Cerebellum (tissue), 4 donors: ENCODE measurements at places on chromosomes 12 and 14. TPM values are rescaled to one million over a fixed set of nuclear protein-coding genes. Genes with fewer than 3 reads are reported as not detected.
A peak's percentile ranks its signal among the peaks of the same experiment; 100 is the strongest.

Gene USP5
- 45.4 TPM for total RNA-seq

Gene SLC16A7
- total RNA-seq: 19.9 TPM

Gene CMA1
- total RNA-seq: not detected

Gene HOXC4
- not detected for total RNA-seq

Gene CLEC9A
- not detected for total RNA-seq

Gene ALG10
- 26.3 TPM for total RNA-seq

Gene TMEM30B
- total RNA-seq: 0.27 TPM

Gene DCN
- total RNA-seq: 120 TPM

Gene SLC25A21
- total RNA-seq: 1.7 TPM

Gene BCAT1
- 50.1 TPM for total RNA-seq

DNA sequence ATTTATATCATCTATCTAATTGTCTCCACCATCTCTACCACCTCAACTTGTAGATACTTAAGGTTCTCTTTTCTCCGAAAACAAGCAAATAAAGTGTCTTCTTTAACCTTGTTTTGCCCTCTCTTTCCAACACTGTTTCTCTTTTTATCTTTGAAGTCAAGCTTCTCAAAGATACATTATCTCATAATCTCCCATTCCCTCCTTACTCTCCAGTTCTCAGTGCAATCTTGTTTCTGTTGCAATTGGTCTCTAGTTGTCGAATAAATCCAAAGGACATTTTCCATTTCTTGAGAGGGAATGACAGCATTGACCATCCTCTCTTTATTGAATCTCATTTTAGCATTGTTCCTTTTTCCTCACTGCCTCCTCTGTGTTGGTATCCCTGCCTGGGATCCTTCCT lies 383.3 kb downstream of the SOX5 start:
- DNase-seq: no peak

DNA sequence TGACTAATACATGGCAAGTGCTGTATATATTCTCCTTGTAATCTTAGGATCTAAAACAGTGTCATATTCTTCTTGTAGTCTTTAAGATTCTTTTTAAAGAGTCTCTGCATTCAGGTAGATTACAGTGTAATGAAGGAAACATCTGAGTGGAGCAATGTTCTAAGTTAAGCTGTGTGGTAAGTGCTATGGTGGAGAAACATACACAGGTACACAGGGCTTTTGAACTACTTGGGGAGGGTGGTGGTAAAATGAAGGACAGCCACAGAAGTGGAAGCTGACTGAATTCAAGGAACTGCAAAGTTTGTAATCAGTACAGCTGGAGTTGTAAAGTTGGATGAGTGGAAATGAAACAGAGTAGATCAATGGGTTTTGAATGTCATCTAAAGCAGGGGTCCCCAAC lies 27.8 kb downstream of the ACSS3 start:
- no peak for DNase-seq

DNA sequence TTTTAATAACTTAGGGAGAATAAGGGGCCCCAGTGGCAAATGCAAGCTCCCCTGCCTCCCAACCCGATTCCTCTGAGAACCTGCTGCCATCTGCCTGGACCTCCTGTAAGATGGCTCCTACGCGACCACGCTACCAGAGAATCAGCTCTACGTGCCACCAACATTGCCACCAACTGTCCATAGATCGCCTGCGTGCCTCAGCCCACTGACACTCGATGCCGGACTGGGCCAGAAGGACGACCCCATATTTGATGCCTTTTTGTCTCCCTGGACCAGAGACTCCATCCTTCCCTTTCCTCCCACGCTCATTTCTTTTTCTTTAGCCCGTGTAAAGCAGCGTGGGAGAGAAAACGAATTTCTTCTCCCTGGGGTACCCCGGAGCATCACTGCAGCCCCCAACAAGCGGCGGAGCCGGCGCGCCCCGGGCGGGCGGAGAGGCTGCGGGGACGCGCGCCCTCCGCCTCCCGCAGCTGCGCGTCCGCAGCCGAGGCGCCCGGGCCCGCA lies 565 bp upstream of the KLHL42 start:
- DNase-seq: peak; percentile 50

DNA sequence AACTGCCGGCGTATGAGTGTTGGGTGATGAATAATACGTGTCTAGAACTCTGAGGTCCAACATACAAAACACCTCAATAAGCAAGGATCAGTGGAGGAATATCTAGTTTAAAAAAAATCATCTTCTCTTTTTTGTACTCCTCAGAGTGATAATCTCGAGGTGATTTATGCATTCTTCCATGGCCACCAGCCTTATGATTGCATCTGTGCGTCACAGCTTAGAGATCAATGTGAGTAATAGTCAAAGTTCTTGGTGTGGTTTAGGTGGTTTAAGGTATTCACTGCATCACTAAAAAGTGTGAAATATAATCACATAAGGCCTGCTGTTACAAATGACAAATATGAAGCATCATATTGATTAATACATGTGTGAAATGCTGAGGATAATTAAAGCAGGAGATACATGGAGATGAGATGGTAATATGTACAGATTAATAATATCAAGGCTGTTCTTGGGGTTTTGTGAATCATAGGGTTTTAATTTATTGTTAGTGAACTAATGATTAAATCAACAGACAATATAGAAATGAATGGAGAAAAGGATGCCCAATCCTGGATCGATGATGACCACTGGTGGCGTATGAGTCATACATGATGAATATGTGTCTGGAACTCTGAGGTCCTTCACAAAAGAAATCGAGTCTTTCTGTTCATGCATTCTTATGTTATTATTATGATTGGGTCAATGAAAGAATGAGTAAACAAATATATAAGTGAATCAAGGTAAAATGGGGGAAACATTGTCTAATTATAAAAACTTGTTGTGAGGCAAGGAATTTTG lies 68.8 kb upstream of the RTL1 start:
- DNase-seq: no peak

- no peak for DNase-seq
Observed at GRCh38 chr12:50243507-50243906, 39.8 kb downstream of the LIMA1 start.

DNA sequence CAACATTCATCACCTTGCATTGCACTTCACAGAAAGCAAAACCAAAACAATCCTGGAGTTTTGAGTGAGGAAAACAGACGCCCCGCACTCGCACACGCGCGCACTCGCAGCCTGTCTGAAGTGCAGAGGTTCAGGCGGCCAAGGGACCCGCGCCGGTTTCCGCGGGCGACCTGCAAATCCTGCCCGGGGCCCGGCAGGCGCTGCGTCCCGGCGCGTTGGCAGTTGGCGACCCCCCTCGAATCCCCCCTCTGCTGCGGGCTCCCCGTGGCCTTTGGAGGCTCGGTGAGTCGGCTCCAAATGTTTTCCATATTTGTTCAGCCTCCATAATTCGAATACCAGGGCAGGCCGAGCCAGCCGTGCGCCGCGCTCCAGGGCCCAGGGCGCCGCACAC lies at the start of gene SSPN:
TSS of gene SSPN (plus strand) at position 324 of the 391 bp plus-strand sequence. CDS start 100 bp downstream, outside the sequence.
- peak; percentile 70 for DNase-seq

DNA sequence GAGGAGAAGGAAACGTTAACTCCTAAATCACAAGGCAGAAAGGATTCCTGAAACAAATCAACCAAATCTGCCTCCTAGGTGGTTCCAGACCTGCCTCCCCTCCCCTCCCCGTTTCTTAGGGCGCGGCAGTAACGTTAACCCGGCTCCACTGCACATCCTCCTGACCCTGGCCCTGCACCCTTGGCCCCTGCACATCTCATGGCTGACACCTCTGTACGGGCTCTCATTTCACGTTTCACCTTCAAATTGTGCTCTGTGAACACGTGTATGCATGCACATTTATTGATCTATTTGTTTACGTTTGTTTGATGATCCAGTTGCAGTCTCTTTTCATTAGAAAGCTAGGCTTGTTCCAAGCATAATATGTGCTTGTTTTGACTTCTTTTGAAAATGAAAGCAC lies 358.1 kb downstream of the ADGRD1 start:
- DNase-seq: no peak

- no peak for DNase-seq
Observed at GRCh38 chr14:77570706-77571268, 45.6 kb downstream of the SPTLC2 start.

- DNase-seq: no peak
Observed at GRCh38 chr12:55724226-55724939, 4.2 kb downstream of the RDH5 start.

- DNase-seq: no peak
Observed at GRCh38 chr12:22190969-22191368, 143.5 kb downstream of the ST8SIA1 start.

DNA sequence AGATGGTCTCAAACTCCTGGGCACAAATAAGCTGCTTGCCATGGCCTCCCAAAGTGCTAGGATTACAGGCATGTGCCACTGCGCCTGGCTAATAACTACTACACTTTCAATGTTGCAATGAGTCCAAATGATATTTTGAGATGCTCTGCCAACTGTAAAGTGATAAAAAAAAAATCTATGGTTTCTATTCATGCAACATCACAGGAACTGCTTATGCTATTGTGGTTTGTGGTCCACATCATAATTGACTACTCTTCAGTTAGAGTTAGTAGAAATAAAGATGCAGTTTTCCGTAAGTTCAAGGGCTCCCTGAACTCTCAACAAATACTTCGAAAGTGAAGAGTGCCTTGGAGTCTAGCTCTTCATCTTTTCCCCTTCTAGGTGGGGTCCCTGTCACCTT lies 239.4 kb downstream of the C12orf75 start:
- no peak for DNase-seq

GRCh38 chr12:100986595-100987547 lies 192.3 kb downstream of the ANO4 start:
- no peak for DNase-seq

GRCh38 chr14:87430810-87431209 lies 562.2 kb downstream of the GALC start:
- DNase-seq: no peak

DNA sequence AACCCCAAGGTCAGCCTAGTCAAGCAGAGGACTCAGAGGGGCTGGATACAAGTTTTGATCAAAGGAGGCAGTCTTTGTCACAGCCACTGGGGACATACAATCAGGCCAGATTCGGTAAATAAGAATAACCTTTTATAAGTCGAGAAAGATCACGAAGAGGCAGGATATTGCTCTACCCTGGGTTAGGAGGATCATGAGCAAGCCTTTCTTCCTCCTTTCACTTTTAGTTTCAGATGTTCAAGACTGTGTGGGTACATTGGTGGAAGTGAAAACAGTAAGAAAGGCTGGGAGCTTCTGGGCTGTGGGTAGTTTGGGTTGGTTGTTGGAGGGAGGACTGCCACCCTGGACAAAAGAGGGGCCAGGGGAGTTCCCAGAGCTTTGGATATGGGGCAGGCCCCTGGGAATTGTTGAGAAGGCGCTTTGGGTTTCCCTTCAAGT lies 127.7 kb downstream of the SNAPC1 start:
- no peak for DNase-seq

DNA sequence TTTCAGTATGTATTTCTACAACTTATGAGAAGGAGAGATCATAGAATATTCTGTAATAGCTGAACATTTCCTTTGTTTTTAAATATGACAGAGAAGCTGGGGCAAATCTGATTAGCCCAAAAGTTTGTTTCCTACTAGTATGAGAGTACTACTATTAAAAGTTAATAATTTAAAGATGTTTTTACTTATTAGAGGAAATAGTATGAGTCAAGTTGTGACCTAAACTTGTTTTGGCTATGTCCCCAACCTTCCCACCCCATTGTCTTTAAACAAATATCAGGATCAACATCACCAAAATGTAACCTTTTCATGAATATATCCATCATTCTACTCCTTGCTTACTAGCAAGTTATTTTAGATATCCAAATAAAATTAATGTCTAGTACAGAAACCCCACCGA lies 10.5 kb downstream of the GNPNAT1 start:
- no peak for DNase-seq

DNA sequence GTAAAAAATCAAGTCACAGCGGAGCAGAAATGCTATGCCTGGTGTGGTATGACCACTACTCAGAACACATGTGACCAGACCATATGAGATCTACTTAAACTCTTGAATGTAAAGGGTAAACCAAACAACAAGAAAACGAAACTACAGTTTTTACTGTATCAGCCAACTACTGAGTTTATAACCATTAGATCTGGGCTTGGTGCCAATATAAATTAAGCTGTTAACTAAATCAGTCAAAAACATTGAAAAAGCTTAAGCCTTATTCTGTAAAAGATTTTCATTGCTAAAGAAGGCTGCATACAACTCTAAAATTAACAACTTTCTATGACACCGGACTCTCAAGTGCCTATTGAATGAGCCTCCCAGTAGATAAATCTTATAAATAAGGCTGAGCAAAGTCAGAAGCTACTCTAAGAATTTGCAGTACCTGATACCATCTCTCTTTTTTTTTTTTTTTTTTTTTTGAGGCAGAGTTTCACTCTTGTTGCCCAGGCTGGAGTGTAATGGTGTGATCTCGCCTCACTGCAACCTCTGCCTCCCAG lies 35.4 kb downstream of the SPTLC2 start:
- DNase-seq: no peak

- DNase-seq: peak; percentile 13
Observed at GRCh38 chr12:103930787-103931735, 851 bp downstream of the HSP90B1 start.

DNA sequence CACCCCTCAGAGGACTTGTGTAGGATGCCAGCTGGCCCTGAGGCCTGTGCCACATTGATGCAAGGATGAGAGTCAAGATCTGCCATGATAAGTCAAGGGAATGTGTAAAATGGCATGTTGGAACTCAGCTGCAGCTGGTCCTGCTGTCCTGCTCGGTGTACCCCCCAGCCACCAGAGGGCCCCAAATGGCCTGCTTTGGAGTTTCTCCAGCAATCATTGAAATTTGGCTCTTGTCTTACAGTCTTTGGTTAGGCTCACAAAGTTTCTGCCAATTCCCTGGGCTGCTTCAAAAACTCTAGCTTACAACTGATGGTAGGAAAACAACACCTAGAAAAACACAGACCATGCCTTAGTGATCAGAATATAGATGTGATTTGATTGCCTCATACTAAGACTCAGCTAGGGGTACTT lies 76.8 kb downstream of the HSD17B6 start:
- DNase-seq: no peak

- no peak for DNase-seq
Observed at GRCh38 chr12:20696181-20696905, 1.2 kb downstream of the SLCO1C1 start.

GRCh38 chr12:104752881-104753280 lies 205.2 kb downstream of the SLC41A2 start:
- no peak for DNase-seq

DNA sequence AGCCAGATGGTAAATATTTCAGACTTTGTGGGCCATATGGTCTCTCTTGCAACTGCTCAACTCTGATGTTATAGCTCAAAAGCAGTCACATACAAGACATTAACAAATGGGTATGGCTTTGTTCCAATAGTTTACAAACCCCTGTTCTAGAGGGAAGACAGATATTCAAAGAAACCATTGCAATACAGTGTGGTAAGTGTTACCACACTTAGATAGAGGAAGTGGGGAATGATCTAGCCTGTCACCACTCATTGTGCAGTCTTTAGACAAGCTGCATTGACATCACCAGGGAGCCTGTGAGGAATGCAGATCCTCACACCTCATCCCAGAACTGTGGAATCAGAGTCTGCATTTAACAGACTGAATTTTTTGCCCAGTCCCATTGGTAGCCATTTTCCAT lies 80.0 kb upstream of the RGS6 start:
- no peak for DNase-seq

DNA sequence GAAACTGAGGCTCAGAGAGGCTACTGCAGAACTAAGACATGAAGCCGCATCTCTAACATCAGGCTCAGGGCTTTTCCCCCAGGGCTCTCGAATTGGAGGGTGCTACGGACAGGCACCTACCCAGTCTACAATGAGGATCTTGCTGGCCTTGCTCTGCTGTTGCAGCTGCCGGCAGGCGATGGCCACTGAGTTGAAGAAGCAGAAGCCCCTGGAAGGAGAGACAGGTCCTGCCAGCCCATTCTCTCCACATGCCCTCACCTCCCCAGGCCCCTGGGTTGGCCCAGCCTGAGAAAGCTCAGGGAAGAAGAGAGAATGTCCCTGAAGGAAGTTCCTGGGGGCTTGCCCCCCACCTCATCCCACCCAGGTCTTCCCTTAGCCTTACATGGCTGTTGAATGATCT lies 16.1 kb downstream of the SLC48A1 start:
- no peak for DNase-seq
